ENCODE measurements at places on chromosomes 12 and 14.
A peak's percentile ranks its signal among the peaks of the same experiment; 100 is the strongest.

DNA sequence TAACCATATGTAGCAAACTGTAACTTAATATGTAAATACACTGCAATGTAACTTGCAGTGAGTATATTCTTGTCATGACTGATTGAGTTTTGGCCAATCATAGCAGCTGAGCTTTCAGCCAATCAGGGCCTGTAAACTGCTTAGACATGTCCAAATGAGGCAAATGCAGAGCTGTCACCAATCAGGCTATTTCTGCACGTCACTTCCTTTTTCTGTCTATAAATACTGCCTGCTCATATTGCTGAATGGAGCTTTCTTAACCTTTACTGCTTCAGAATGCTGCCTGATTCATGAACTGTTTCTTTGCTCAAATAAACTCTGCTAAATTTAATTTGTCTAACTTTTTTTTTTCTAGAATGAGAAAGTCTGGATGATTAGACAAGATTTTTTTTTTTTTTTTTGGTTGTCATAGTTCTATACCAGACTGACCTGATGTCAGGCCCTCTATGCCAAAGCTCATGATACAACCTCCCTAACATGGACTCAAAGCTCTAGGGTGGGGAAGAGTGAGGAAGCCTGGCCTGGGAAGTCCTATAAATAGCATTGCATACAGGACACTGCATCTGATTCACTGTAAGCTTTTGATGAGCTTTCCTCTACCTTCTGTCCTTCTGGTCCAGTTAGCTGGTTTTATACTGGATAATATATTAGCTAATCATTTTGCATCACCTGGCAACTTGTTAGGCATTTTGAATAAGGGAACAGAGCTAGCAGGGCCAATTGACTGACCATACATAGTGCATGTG lies 12.0 kb downstream of the MGP start:
- DNase-seq: no peak

DNA sequence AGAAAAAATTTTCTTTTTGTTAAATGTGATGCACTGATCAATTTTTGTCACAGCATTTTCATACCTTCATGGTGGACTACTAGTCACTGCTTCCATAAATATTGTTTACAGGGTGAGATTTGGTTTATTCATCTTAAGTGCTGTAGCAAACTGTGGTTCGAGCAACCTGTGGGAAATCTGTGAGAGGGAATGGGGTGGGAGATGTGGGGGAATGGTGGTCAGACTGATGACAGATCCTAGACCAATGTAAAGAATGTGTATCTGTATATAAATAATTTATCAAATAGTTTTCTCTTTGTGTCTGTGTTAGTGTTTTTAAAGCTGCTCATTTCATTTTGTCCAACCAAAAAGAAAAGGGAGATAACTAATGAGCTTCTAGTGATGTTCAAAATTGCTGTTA lies 26.7 kb downstream of the CSRP2 start:
- DNase-seq: no peak

- peak; percentile 45 for DNase-seq
These were observed 6.4 kb downstream of the TMEM121 start for GRCh38 chr14:105532735-105533141.

- no peak for DNase-seq
These were observed 208.8 kb upstream of the EEA1 start for GRCh38 chr12:93137656-93138612.

GRCh38 chr12:72677139-72677538 lies 405.0 kb downstream of the TRHDE start:
- no peak for DNase-seq

- no peak for DNase-seq
These were observed 76.3 kb upstream of the NOS1 start for GRCh38 chr12:117437516-117438255.

GRCh38 chr14:54881235-54881760 lies 21.3 kb downstream of the GCH1 start:
- no peak for DNase-seq

- DNase-seq: no peak
These were observed 414.7 kb downstream of the RAD51B start for GRCh38 chr14:68234101-68234905.

GRCh38 chr14:24079491-24080141 lies 8.3 kb downstream of the CPNE6 start:
- peak; percentile 90 for DNase-seq

DNA sequence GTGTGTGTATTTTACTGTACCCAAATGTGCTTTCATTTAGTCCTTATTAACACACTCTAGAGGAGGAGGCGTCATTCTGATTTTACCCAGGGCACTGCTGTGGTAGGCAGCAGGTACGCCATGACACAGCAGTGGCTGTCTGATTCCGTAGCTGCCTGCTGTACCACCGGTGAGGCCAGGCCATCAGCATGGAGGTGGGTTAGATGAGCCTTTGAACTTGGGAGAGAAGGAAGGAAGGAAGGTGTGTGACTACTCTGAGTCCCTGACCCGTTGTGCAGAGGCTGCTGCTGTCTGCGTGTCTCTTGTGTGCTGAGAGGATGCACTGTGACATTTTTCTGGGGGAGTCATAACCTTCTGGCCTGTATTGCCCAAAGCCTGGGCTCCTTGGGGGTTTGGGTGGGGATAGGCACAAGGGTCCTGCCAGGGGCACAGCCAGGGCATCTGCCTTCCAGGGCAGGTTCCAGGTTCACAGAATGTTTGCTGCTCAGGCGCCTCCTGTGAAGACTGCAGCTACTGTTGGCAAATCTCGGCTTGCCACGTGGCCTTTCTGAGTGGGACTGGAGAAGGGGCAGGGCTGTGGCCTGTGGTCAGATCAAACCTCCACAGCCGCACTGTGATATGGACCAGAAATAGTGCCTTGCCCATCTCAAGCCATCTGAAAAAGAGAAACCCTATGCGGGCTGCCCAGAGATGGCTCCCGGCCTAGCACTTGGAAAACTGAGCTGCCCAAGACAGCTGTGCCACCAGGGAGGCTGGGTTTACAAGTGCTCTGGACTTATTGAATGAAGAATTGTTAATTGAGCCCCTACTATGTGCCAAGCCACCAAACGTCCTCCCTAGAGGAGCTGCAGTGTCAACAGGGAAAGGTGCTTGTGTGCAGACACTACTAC lies 47.1 kb downstream of the MLXIP start:
- no peak for DNase-seq

- no peak for DNase-seq
These were observed 18.5 kb downstream of the SLC15A5 start for GRCh38 chr12:16258963-16259362.

GRCh38 chr12:113770389-113770865 lies 195.7 kb downstream of the RBM19 start:
- DNase-seq: peak; percentile 25

DNA sequence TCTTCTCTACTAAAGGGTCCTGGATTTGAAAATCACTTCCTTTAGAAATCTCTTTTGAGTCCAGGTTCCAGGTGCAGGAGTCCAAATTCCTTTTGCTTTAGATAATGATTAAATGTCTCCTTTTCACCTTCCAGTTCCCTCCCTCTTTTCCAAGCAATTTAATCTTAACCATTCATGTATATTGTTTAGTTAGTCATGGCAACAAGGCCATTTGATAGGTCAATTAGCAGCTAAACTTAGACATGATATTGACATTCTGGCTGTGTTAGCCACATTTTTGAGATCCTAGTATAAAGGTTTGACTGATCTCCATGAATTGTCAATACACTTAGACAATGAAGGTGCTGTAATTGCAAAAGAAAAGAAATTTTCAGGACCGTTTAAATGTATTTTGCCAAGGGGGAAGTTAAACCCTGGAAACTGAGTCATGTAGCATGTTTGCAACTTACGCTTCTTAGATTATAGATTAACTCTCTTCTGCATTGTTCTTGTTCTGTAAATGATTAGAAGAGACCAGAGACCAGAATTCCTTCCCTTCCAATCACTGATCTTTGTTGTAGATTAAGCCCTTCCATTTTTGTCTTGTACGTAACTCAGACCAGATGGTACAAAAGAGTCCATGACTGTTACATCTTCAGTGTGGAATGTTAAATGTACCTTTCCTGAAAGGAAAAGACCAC lies 12.4 kb upstream of the C12orf75 start:
- no peak for DNase-seq

- no peak for DNase-seq
These were observed 22.2 kb downstream of the CYP46A1 start for GRCh38 chr14:99706107-99706900.

DNA sequence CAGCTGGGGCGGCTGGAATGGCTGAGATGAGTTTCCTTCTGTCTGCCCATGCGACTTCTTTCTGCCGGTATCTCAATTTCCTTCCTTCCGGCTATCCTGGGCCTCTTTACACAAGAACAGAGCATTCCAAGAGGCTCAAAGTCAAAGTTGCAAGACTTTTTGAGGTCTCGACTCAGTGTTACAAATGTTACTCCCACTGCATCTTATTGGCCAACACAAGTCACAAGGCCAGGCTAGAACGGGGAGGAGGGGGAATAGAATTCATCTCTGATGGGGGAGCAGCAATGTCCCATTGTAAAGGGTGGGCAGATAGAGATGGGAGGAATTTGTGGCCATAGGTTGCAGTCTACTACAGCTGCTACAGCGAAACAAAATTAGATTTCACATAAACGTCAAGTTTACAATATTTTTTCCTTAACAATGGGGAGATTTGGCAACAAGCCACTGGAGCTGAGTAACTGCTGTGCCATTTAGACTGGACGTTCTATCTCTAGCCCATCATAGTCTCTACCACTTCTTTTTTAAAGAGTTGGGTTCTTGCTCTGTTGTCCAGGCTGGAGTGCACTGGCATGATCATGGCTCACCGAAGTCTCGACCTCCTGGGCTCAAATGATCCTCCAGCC lies 9.5 kb upstream of the NYNRIN start:
- DNase-seq: no peak

DNA sequence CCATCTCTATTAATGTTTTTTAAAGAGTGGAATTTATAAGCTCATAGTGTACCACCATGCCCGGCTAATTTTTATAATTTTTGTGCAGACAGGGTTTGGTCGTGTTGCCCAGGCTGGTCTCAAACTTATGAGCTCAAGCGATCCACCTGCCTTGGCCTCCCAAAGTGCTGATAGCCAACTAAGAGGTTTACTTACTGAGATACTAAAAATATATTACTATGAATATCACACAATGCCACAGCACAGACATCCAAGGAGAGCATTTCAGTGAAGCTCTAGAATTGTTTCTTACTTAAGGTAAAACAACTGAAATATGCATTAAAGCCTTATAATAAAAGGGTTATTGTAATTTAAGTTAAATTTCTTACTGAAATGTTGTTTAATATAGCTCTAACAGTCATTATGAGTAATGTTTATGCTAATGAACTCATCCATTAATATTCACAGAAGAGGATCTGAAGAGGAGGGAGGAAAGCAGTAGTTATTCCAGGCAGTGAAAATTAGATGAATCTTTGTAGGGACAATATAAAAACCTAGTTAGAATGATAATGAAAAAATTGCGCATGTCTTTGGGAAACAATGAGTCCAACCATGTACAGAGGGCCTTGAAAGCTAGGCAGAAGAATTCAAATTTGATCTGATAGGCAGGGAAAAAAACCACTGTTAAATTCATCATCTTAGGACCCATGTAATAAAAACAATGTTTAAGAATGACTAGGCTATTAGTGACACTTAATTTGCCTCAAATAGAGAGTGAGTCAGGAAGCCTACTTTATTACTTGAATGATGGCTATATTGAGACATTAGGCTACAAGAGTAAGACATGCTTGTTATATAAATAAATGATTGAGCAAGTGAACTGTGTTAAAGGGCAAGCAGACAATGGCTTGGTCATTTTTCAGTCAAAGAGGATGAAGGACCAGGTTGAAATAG lies 99.2 kb downstream of the SLC41A2 start:
- no peak for DNase-seq

DNA sequence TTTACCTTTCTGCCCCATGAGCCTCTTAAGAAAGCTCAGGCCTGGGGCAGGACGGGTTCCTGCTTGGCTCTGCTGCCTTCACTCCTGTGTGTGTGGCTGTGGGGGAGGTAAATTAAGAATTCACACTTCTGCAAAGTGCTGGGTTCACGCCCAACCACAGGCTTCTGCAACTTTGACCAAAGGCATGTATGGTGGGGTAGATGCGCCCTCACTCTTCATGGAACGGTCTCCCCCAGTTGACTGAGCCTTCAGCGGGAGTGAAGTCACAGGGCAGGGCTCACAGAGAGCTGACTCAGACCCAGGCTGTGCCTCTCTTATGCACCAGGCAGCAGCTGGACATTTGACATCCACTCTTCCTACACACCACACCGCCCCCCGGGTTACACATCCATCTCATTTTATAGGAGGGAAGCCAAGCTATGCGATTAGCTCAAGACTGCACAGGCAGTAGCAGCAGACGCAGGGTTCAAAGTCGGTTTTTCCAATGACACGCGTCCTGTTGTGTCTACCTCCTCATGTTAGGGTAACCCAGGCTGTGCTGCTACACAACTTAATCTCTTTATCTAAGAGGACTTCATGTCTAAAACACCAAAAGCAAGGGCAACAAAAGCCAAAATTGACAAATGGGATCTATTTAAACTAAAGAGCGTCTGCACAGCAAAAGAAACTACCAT lies 15.4 kb upstream of the BCL11B start:
- DNase-seq: no peak

- DNase-seq: no peak
These were observed 24.2 kb upstream of the YAF2 start for GRCh38 chr12:42262271-42262670.

GRCh38 chr14:20350282-20350681 lies 6.8 kb downstream of the PARP2 start:
- DNase-seq: no peak

DNA sequence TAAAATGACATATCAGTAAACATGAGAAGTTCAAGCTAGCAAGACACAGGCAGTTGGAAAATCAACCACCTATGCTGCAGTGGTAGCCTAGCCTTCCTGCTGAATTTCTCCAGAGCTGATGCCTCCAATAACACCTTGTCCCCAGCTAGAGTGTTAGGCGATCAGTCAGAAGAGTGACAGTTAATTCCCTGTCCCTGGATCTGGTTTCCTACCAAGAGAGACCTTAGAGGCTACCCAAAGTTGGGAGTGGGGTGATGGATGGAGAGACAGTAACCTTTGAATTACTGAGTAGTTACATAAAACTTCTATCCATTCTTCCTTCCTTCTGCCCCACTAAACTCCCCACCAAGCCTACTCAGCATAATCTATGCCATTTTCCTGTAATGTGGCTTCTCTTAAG lies 1.9 kb upstream of the ANO2 start:
- DNase-seq: no peak

- no peak for DNase-seq
These were observed 59.1 kb upstream of the GNPNAT1 start for GRCh38 chr14:52850451-52850909.

- DNase-seq: peak; percentile 26
These were observed 28.8 kb upstream of the CLMN start for GRCh38 chr14:95348395-95349080.

- no peak for DNase-seq
These were observed 14.3 kb downstream of the SYT1 start for GRCh38 chr12:78878866-78879265.

DNA sequence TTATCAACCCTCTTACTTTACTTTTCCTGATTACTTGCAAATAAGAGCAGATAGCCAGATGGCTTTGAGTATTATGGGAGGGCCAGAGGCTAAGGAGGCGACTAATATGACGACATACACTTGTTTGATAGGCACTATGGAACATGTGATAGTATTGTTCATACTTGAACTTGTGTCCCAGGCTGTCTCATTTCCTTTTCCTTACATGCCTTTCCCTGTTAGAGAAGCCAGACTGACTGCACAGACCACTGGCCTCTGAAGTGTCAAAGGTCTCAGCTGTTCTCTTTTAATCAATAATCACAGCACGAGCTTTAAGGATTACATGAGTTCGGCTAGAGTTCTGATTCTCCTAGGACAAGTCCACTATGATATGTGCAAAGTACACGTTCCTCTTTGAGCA lies 326.0 kb downstream of the PRKD1 start:
- DNase-seq: no peak

GRCh38 chr12:94039199-94039840 lies 109.1 kb upstream of the PLXNC1 start:
- no peak for DNase-seq
